ENCODE measurements at places on chromosomes 2 and 18.
A peak's percentile ranks its signal among the peaks of the same experiment; 100 is the strongest.

DNA sequence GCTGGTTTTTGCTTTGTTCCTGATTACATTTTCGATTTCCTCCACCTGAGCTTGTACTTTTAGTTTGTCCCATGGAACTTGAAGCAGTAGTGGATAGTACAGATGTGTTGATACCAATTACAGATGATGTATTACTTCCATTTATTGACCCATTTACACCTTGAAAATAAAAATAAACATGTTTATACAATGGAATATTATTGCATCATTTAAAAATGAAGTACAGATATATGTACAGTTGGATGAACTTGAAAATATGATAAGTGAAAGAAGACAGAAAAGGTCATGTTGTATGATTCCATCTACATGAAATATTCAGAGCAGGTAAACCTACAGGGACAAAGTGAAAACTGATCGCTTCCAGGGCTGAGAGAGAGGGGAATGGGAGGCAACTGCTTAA lies 160.3 kb upstream of the WDSUB1 start:
- DNase-seq: no peak

DNA sequence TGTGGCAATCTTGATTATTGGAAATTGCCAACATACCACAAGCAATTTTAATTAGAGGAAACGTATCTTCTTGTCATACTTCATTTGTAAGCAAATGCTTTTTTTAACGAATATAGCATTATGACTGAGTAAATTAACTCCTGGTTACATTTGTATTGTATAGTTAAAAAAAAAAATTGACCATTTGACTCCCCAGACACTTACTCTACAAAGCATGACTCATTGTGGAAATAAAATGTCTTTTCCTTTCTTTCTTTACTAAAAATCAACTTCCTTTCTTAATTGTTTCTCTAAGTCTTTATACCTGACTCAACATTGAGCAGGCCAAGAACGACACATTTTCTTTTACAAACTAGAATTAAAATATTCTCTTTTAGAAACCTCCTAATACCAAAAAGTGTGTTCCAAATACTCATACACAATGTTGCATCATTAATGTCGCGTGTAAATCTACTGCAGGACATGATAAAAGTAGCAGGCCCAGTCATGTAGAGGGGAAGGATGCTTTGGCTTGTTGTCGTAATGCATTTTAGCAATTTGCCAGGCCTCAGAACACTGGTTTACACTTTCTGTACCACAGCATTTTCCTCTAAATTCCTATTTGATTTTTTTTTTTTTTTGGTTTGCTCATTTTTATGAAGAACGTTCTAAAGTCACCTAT lies 349.6 kb upstream of the KCNH7 start:
- no peak for DNase-seq

DNA sequence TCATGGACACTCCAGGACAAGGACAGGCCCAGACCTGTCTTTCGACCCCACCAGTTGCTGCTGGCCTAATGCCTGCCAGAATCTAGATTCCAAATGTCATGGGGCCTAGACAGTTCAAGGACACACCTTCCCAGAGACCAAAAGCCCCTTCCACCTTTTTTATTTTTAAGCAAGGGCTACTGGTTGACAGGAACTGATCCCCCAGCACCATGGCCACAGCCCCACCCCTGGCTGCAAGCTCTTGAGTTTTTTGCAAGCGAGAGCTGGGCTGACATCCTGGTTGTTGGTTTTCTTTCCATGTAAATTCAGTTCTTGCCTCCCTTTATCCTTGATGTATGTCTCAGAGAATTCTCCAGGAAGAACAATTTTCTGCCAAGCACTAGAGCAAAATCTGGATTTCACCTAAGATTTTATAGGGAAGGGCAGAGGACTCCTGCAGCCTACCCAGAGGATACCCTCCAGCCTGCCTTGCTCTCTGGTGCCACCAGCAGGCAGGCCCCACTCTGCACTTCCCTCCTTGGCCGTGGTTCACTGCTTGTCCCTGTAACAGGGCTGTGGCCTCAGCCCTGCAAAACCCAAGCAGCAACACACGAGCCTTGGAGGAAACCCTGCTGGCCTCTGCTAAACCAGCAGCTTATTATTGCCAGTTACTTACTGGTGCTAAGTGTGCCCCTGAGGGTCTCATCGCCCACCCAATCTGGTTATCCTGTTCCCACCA lies 97.7 kb downstream of the TWIST2 start:
- peak; percentile 40 for DNase-seq

DNA sequence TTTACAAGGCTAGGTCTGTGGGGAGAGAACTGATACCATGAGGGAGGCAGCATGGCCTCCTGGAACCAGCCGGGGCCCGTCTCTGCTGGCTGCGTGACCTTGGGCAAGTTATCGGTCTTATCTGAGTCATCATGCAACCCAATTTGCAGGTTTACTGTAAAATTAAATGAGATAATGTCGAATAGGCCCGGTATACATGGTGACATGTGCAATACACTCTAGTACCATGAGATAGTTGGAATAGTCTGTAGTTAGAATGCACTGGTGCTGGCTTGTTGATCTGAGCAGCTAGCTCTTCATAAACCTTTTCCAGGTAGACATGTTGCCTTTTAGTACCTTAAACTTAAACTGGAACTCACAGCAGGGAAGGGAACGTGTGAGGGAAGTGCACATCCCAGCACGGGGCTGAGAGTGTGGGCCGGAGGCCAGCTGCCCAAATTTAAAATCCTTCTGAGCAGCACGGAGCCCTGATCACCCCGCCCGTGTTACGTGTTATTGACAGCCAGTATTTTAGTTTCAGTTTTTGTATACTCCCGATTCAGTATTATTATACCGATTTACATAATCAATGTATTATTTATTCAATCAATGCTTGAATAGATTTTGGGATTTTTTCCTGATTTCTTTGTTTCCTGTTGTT lies 72.4 kb upstream of the HS6ST1 start:
- no peak for DNase-seq

DNA sequence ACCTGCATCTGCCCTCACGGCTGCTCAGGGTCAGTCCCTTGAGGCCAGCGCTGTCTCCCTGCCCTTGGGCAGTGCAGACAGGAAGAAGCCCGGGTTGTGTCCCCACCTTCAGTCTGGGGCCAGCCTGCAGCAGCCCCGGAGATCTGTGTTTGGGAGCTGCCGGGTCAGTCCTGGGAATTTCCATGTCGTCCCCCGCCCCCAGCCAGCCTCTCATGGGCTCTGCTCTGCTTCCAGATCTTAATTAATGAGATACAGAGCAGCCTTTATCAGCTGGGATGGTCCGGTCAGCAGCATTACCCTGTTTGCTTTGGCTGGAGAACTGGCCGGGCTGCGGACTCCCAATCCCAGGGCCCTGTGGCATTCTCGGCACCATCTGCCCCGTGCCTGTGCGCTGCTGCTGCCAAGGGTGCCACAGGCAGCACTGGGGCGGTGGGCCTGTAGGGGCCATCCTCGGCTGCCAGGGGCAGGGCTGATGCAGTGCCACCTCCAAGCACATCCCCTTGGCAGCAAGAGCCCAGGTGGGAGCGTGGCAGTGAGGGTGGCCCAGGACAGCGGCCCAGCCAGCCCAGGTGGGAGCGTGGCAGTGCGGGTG lies 2.4 kb downstream of the BOK start:
- peak; percentile 32 for DNase-seq

DNA sequence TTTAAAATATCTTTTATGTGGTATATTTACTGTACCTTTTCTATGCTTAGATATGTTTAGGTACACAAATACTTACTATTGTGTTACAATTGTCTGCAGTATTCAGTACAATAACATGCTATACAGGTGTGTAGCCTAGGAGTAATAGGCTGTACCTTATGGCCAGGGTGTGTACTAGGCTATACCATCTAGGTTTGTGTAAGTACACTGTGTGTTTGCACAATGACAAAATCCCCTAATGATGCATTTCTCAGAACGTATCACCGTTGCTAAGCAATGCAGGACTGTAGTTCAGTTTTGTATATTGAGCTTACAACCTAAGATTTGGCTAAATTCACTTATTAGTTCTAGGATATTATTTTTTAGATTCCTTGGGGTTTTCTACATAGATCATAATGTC lies 332.3 kb upstream of the HS6ST1 start:
- DNase-seq: no peak

Data from left lung (tissue), 14 donors.